Stimulated activated CD8-positive, alpha-beta memory T cell treated with anti-CD3 and anti-CD28 coated beads, Interleukin-15, amount 100 ng/mL, for 1 hour (primary cell): ENCODE measurements at places on chromosomes 1 and 21.
A peak's percentile ranks its signal among the peaks of the same experiment; 100 is the strongest.

DNA sequence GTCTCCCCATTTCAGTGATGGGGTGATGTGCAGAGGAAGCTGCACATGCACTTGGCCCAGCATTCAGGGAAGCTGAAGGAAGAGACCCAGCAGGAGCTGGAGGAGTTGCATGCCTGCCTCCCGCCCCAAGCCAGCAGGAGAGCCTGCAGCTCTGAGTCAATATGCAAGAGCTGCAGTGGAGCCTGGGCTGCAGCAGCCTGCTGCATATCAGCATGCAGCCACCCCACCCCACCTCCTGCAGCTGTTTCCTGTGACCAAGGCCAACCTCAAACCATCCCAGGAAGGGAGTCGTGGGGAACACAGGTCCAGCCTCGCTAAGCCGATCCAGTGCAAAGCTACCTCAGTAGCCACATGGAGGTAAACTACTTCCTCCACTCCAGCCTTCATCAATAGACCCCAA is 18.9 kb downstream of the AGT start:
- DNase-seq = no peak

- DNase-seq = no peak
These were observed 61.9 kb upstream of the PSEN2 start for GRCh38 chr1:226808501-226808900.

GRCh38 chr1:159250638-159251216 is 46.1 kb downstream of the ACKR1 start:
- DNase-seq = no peak

DNA sequence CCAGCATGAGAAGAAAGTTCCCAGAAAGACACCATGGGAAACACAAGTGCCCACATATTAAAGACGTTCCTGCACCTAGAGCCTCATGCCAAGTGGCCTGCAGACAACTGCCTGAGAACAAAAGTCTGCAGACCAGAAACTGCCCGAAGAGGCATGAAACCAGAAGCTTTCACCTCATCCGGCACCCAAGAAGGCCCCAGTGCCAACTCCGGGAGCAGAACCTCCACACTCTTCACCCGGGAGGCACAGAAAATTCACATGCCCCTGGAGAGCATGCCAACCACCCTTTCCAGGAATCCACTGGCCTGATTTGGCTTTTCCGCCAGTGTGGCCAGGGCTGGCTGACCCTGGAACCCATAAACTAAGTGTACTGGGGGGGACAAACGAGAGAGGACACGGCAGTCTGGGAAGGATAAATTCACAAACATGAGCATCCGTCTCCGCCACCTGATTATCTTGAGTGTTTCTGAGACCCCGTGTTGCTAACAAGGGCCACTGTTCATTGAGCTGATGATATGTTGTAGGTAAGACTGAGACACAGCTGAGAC is 6.8 kb downstream of the TFF2 start:
- DNase-seq = no peak

DNA sequence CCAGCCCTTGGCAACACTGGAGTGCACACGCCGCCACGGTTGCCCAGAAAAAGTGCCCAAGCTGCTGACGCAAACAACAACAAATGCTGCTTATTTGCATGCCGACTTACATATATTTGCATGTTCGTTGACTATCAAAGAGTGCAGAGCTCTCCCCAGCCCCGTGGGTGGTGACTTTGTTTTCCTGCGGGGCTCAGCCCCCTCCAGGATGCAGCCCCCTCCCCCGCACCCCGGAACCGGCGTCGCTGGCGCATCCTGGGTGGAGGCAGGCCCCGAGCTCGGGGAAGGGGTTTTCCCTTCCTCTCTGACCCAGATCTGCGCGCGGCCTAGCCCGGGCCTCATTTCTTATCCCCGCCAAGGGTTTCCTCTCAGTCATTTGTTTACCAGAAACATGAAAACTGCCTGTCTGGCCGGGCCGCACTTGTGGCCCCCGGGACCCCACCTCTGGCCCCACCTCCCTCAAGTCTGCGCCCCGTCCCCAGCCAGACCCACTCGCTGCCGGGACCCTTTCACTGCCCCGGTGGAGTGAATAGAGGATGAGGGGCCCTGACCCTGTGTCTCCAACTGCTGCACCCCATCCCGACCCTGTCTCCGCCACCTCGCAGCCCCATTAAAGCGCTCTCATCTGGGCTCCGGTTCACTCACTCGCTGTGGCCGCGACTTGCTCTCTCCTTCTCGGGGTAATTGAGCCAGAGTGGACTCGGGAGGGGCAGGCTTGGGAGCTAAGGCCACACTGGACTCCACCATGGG is 5.5 kb downstream of the TNFRSF25 start:
- peak; percentile 55 for DNase-seq

- DNase-seq = no peak
These were observed 137.9 kb downstream of the ZSCAN20 start for GRCh38 chr1:33610391-33610790.

- DNase-seq = no peak
These were observed 442.3 kb downstream of the LRRIQ3 start for GRCh38 chr1:73755649-73756048.

- no peak for DNase-seq
These were observed 16.2 kb upstream of the TNFRSF1B start for GRCh38 chr1:12150456-12151200.

DNA sequence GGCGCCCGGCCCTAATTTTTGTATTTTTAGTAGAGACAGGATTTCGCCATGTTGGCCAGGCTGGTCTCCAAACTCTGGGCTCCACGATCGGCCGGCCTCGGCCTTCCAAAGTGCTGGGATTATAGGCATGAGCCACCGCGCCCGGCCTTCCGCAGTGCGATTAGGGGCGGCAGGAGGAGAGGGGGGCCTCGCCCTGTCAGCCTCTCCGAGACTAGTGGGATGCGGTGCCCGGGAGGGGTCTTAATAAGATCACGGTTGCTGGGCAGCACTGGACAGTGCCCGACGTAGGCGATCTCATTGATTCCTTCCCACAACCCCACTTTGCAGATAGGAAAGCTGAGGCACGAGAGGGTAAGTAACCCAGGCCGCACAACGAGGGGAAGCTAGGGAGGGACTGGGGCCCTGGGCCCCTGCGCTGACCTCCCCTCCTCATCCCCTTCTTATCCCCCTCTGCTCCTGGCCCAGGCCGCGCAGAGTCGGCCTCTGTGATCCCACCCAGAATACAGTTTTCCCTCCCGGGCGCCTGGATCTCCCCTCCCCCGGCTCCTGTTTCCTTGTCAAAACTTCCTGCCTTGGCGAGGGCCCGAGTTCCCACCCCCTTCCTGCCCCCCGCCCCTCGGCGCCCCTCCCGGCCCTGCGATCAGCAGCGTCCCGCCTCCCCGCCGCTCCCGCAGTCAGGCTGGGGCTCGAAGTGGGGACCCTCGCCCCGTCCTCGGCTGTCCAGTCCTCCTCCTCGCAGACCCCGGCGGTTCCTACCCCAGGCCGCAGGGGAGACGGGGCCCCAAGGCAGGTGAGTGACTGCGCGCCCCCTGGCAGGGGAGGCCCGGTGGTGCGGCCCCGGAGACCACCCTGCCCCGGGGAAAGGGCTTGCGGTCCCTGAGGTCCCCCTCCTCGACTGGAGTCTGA is at the start of gene PEAR1:
PEAR1 (plus strand) TSS at position 671 of the 906 bp plus-strand sequence. CDS start 10,209 bp downstream, outside the sequence.
- no peak for DNase-seq

DNA sequence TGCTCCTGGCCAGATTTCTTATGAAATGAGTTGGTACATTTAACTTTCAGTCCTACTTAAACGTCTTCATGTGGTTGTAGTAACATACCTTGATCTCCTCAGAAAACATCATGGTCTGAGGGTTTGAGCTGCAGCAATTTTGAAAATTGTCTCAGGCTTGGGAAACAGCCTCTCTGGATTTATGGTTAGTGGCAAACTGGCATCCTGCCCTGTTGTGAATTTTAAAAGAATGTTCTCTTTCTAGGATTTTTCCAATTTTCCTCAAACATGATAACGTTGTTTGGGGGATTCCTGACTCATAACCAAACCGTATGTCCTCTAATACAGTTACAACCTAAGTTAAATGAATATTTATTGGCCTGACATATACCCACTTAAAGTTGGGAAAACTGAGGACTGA is 624.4 kb downstream of the LMO4 start:
- no peak for DNase-seq

DNA sequence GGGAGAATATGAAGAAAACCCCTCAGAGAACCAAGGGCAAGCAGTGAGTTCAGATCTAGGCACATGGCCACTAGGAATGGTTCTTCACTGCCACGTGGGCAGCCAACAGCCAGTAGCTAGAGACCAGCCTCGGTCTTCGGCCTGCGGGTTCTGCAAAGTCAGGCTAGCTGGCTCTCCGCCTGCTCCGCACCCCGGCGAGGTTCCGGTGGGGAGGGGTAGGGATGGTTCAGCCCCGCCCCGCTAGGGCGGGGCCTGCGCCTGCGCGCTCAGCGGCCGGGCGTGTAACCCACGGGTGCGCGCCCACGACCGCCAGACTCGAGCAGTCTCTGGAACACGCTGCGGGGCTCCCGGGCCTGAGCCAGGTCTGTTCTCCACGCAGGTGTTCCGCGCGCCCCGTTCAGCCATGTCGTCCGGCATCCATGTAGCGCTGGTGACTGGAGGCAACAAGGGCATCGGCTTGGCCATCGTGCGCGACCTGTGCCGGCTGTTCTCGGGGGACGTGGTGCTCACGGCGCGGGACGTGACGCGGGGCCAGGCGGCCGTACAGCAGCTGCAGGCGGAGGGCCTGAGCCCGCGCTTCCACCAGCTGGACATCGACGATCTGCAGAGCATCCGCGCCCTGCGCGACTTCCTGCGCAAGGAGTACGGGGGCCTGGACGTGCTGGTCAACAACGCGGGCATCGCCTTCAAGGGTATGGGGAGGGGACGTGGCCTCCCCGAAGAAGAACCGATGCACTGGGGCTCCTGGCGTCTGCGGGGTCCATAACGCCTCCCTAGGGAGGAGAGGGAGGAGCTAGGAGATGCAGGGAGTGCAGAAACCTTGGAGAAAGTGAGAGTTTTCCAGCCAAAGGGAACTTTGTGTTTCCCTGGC is at the start of gene CBR1:
CBR1 (plus strand) TSS at position 312 of the 871 bp plus-strand sequence; CDS start at position 404, 92 bp downstream.
- DNase-seq = peak; percentile 63

- no peak for DNase-seq
These were observed 69.2 kb downstream of the OBSCN start for GRCh38 chr1:228276901-228277490.

DNA sequence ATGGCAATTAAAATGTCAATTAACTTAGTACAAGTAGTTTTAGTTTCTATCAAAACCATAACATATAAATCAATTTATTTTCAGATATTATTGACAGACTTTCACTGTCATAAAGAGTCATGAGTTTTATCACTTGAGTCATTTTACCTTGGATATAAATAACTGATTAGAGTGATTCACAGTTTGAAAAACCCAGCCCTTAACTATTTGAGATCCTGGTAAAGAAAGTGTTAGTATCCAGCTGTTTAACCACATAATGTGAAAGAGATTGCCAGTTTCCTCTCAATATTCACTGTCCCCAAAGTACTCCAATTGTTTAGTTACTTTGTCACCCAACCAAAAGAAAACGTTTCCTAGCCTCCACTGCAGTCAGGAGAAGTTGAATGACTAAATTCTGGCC is 91.3 kb downstream of the UCHL5 start:
- no peak for DNase-seq
